ENCODE measurements at places on chromosomes 3 and 15. TPM values are rescaled to one million over a fixed set of nuclear protein-coding genes. Genes with fewer than 3 reads are reported as not detected.

GOLGA6L7 gene
- not detected for total RNA-seq

DNA sequence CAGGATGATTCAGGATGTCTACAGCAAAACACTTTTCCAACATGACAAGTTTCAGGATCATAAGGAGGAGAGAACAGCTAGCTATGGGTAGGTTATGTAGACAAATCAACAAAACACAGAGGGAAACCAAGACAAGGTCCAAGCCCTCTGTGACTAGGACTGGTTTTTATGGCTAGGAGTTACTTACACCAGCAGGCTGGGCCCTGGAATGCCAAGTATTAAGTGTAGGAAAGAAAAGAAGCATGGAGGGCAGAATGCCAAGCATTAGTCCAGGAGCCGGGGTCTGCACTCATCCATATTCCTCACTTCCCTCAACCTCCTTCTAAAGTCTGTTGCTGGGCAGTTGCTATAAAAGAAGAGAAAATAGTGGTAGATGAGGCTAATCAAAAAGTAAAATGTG, 35.3 kb upstream of the PPP2R3A start:
- ATAC-seq: no peak

GRCh38 chr3:125437631-125438435, 62.7 kb upstream of the ZNF148 start:
- no peak for ATAC-seq

GRCh38 chr3:81974751-81975150, 213.3 kb upstream of the GBE1 start:
- no peak for ATAC-seq
